ENCODE measurements at places on chromosomes 4 and X.

- DNase-seq, result peak; percentile 44
Measured at GRCh38 chr4:22607382-22607781, 85.4 kb upstream of the GBA3 start.

- peak; percentile 44 for DNase-seq
Measured at GRCh38 chr4:181677621-181678020, 565.6 kb upstream of the TENM3 start.

- peak; percentile 5 for DNase-seq
Measured at GRCh38 chrX:12867685-12868084, 813 bp downstream of the TLR7 start.

- DNase-seq, result peak; percentile 37
Measured at GRCh38 chr4:14671146-14671545, 331.1 kb upstream of the CPEB2 start.

DNA sequence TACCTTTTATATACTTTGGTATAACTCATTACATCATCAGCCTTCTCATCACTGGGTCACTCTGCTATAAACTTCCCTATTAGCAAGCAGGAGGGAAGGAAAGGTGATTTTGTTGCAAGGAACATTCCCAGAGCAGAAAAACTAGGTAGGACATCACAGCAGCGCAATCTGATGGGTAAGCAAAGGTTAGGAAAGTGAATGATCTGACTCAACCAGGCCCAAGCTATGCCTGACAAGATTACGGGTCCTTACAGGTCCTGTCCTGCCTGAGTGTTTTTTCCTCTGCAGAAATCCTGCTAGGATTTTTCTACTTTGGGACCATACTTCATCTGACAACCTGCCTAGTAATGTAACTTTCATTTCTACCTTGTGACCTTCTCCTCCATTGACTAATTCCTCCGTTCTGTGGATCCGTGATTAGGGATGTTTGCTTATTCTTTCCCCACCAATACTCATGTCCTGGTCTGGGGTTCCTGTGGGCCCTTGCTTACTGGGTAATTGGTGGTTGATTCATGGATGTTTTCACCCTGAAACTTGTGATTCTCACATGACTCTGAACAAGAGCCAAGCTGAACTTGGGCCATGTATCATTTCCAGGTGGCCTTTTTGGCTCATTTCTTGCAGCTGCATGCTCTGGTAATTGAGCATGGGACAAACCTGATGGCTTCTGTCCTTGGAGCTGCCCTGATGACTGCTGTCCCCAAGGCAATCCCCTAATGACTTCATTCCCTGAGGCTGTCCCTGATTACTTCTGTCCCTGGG, 111.9 kb upstream of the KIT start:
- DNase-seq, result no peak

DNA sequence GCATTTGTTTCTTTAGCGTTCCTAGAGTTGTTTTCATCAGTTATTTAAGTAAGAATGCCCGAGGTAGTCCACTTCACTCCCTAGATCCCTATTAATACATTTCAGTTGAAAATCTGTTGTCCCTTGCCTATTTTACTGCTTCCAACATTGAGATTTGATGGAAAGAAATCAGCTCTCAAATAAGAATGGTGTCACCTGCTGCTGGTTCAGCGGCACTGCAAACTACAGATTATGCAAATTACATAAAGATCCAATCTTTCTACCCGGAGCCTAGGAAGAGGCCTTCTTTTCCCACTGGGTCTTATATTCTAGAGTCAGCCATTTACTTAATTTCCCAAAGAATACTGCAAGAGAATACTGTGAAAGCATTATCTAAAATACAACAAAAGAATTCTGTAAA, 597.6 kb upstream of the MAGEB2 start:
- peak; percentile 20 for DNase-seq

Data from Ammon's horn (tissue), 1 donor.